Activated T-cell treated with anti-CD3 and anti-CD28 coated beads for 24 hours (primary cell): ENCODE measurements at places on chromosomes 7 and 10.

DNA sequence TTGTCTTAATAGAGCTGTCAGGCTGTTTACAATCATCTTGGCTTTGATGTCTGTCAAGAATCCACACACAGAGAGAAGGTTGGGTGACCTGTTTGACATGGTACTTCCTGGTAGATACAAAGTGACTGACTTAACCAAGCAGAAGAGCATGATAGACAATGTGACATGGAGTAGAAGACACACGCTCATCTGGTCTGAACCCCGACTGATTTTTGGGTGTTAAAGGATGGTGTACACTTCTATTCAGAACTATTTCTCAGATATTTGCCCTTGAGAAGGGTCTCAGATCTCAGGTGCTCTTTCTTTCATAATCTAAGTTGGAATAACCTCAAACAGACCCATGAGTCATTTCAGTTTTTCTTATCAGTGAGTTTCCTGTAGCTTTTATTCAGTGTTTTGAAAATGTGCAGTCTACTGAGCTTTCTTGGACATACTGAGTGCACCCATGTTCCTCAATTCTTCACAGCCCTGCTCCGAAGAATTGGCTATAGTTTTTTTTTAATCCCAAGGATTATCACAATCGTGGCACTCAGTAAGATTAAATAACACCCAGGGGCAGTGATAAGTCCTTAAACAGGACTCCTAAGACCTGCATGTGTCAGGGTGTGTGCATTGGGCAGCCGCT lies 46.4 kb upstream of the NXPH1 start:
- no peak for DNase-seq

DNA sequence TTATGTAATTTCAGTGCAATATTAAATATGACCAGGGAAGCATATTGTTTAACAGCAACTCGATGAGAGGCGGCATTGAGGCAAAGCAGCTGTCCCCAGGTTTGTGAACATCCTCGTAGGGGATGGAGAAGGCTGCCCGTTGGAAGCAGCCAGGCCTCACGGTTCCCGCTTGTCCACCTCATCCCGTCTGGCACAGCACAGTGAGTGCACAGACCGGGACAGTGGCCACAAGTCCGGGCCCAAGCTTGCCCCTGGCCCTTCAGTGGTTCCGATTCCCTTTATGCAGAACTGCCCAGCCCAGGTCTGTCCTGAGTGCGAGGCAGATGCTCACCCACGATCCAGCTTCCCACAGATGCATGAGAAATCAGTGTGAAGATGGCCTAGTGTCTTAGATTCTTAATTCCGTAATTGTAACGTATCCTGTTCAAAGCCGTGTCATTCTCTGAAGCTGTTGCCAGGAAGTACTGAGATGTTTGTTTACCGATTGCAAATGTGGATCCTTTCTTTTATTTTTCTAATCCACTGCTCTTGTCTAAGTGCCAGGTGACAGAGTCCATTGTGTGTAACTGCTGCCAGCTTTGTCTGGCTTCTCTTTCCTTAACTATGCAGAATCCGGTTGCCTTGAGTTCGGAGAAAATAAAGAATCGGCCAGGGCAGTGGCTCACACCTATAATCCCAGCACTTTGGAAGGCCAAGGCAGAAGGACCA lies 35.5 kb downstream of the PFKP start:
- no peak for DNase-seq

DNA sequence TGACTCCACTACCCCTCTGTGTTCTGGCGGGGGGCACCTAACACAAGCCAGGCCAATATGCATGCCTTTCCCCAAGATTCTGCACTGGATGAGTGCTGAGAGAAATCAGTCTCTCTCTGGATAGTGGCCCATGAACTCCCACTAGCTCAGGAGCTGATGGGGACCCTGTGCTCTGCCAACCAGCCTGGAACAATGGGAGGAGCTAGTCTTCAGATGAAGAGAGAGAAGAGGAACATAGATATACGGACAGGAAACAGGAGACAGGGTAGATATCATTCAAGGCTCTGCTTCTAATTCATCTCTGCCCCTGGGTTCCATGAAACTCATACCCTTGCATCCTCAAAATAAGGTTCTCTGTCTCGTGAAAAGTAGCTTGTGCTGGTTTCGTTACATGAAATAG lies 27.9 kb upstream of the PLXNA4 start:
- DNase-seq, result no peak

GRCh38 chr7:127107601-127108007 lies 145.1 kb downstream of the GRM8 start:
- no peak for DNase-seq

- no peak for DNase-seq
These were observed at the start of gene CPXM2 for GRCh38 chr10:123891144-123892071. TSS of gene CPXM2 (minus strand) at chr10:123891807. CDS start at chr10:123891659, 148 bp downstream.

DNA sequence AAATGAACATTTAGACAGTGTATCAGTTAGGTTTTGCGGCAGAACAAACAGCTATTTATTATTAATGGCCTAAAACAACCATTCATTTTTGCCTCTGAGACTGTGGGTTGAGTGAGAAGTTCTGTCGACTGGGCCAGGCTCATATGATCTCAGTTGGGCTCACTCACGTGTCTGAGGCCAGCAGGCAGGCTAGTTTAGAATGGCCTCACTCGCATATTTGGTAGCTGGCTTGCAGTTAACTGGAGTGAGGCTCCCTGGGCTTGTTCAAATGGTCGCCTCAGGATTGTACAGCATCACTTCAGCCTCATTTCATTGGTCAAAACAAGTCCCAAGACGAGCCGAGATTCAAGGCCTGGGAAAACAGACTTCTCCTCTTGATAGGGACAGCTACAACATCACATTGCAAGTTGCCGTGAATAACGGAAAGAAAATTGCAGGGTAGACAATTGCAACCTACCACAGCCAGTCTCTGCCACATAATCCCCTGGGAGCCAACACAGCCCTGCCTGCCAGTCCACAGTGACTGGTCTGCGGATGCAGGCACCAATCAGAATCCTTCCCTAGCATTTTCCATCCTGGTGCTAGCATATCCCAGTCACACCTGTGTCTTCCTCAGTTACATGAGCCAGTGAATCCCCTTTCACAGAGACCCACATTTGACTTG lies 23.1 kb upstream of the PPIF start:
- DNase-seq, result no peak

- no peak for DNase-seq
These were observed 53.0 kb upstream of the PPP1R17 start for GRCh38 chr7:31633894-31634494.

GRCh38 chr10:12960334-12960898 lies 41.1 kb downstream of the CCDC3 start:
- DNase-seq, result no peak

GRCh38 chr7:47329320-47329926 lies 252.5 kb downstream of the TNS3 start:
- DNase-seq, result no peak

DNA sequence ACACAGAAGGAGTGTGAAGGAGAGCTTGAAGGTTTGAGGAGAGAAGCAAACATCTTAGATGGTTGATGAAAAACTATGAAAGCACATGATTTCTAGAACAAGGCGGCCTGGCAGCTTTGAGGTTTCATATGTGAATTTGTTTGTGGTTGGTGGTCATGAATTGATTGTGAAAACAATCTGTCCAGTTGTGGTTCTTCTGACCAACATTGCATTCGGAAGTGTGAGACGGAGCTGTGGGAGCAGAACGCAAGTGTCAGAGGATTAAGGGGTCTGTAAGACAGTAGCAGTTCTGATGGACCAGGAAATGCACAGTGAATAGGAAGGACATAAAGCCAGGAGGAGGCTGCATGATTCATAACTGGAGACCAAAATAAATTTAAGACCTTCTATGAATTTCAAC lies 594.6 kb downstream of the NXPH1 start:
- DNase-seq, result no peak

- no peak for DNase-seq
These were observed 650.3 kb upstream of the GALNT17 start for GRCh38 chr7:70481570-70482123.
